ENCODE measurements at places on chromosomes 7 and 10.
A peak's percentile ranks its signal among the peaks of the same experiment; 100 is the strongest.

GRCh38 chr7:92824450-92824849 is 11.9 kb downstream of the CDK6 start:
- DNase-seq, result no peak

DNA sequence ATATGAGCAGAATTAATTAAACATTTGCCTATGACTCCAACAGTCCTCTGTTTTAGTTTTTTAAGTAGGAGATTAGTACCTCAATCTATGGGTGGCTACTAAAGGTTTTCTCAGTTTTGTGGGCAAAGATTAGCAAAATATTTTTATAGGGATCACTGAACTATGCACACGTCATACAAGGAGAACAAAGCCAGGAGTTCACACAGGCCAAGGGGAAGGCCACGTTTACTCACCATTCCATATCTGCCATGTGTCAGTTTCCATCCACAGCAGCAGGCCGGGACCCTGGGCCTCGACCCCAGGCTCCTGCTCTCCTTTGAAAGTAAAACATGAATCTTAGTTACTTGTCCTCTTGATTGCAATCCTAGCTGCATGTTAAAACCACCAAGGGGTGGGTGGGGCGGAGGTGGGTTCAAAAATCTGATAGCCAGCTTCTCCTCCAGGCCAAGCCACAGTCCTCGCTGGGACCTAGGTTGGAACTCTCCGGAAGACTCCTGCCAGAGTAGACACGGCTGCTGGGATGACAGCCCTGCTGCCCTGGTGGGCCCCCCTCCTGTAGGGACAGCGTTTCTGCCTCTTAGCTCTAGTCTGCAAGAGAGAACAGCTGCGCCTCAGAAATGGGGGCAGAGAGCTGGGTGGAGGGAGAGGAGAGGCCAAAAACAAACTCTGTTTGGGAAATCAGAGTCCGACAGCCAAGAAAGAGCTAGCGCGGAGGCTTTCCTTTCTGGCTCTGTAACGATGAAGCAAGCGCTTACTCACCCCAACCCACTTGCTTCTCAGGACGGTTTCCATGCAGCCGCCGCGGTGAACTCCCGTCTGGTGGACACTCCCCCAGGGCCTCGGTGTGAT is 35.6 kb downstream of the PITRM1 start:
- no peak for DNase-seq

GRCh38 chr10:5971886-5972285 is 5.5 kb downstream of the IL15RA start:
- DNase-seq, result no peak

- no peak for DNase-seq
Measured at GRCh38 chr10:77007834-77008233, 629.8 kb downstream of the KCNMA1 start.

DNA sequence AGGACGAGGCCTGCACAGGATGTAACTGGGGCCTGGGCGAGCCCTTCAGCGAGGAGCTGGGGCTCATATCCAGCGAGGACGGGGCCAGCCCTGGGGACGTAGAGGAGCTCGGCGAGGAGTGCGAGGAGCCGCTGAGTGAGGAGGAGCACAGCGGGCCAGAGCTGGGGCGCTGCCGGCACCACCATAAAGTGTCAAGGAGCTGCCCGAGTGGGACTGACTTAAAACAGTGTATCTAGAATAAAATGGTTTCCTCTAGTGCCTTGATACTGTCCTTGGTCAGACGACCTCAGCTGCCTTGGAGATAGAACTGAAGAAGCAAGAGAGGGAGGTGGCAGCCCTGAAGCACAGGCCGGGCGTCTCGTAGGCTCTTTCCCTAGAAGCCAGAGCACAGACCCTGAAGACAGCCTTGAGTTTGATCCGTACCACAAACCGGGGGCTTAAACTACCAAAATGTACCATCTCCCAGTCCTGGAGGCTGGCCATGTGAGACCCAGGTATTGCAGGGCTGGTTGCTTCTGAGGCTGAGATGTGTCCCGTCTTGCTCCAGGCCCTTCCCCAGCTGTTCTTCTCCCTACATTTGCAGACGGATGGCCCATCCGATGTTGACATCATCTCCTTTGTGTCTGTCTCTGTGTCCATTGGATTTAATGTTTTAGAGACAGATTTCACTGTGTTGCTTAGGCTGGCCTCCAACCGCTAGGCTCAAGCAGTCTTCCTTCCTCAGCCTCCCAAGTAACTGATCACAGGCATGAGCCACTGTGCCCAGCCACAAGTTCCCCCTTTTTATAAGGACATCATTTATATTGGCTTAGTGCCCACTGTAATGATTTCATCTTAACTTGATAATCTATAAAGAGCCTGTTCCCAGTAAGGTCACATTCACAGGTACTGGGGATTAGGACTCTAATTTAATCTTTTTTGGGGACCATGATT is 35.8 kb downstream of the DNAJB6 start:
- DNase-seq, result no peak

GRCh38 chr10:16996530-16996964 is 133.1 kb downstream of the CUBN start:
- DNase-seq, result no peak

DNA sequence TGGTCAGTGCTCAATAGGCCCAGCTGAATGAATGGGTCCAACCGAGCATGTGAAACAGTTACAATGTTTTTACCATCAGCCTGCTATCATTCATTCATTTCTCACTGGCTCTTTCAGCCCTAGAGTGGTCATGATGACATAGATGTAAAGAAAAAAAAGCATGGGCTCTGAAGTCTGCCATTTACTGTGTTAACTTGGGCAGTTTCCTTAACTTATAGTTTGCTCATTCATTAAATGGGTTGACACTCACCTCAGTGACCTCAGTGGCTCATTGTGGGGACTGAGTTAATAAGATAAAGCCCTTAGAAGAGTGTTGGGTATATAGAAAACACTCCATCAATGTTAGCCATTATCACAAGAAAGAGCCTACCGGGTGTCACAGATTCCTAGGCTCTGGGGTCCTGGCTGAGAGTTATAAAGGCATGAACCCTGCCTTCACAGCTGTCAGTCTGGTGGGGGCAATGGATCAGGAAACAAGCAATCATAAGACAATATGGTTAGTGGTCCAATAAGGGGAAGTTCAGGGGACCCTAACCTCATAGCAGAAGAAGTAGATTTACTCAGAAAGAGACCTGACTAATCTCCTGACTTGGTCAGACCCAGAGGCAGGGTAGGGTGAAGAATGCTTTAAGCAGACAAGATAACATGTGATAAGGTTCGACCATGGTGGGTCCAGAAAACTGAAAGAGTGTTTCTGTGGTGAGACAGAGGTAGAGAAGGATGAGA is 29.7 kb upstream of the GPAM start:
- no peak for DNase-seq

- DNase-seq, result no peak
Measured at GRCh38 chr7:157703534-157704195, 366.9 kb downstream of the DNAJB6 start.

DNA sequence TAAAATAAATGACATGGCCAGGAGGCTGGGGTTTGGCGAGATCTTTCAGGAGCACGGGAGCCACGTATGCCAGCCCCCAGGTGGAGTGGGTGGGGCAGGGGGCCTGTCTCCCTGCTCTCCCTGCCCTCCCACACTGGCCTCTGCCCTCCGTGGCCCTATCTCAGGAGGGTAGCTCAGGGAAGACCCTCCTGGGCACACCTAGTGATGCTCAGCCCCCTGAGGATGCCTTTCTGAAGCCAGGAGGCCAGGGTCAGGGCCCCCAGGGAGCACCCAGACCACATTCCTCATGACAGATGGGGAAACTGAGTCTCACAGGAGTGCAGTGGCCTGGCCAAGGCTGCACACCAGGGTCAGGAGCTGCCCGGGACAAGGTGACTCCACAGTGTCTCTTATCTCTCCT is 223.4 kb downstream of the ELFN1 start:
- no peak for DNase-seq

DNA sequence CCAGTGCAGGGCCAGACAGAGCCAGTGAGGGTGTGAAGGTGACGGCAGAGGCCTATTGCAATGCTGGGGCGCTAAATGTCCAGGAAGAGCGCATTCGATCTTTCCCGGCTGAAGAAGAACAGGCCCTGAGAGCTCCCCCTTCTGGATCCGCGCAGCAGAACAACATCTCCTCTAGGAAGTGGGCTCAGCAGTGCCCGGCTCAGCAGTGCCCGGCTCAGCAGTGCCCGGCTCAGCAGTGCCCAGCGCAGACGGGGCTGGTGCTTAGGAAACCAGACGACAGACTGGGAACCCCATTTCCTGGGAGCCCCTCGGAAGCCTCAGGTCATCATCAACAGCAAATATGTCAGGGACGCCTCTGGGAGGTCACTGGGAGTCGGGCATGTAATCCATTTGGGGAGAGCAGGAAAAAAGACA is 4.7 kb upstream of the NOS3 start:
- peak; percentile 33 for DNase-seq

GRCh38 chr10:112949875-112950507 is at the start of gene TCF7L2:
Gene TCF7L2 (plus strand): TSS chr10:112950247. CDS start chr10:112950757, 510 bp downstream.
- DNase-seq, result peak; percentile 85

GRCh38 chr10:15703151-15703880 is 16.4 kb downstream of the ITGA8 start:
- DNase-seq, result no peak

GRCh38 chr7:70480927-70481569 is 650.9 kb upstream of the GALNT17 start:
- no peak for DNase-seq

- DNase-seq, result no peak
Measured at GRCh38 chr10:100889546-100889945, 23.2 kb upstream of the SLF2 start.

DNA sequence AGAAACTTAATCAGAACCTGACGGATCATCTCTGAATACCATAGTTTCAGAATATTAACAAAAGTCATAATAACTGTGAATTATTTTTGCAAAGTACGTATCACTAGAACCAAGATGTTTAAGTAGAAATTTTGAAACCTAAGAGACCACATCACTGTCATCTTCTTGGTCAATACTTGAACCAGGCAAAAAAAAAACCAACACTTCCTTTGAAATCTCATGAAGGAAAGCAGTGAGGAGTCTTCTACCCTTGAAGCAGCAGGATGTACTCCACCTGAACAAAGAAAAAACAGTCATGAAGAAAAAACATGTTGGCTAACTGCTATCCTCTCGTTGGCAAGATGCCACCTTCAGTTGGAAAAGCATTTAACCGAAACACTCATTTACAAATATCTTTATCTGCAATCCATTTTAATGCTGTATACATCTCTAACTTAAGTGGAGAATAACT is 82.4 kb downstream of the SRPK2 start:
- no peak for DNase-seq

DNA sequence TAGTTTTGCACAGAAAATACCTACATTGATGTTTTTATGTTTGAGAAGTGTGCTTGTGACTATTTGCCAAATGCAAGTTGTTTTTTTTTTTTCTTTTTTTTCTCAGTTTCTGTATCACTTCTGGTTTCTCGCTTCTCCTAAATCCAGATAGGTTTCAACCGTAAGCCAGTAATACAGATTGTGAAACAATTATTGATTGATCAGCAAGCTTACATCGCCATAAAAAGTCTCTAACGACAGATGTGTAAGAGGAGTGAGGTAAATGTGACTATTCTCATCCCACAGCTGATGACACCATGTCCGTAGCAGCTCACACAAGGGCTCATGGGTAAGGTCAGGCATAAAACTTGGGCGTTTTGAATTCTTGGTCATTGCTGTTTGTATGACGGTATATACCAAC is 202.8 kb upstream of the AKR1E2 start:
- no peak for DNase-seq

- DNase-seq, result no peak
Measured at GRCh38 chr7:88965371-88965770, 169.8 kb upstream of the TEX47 start.

DNA sequence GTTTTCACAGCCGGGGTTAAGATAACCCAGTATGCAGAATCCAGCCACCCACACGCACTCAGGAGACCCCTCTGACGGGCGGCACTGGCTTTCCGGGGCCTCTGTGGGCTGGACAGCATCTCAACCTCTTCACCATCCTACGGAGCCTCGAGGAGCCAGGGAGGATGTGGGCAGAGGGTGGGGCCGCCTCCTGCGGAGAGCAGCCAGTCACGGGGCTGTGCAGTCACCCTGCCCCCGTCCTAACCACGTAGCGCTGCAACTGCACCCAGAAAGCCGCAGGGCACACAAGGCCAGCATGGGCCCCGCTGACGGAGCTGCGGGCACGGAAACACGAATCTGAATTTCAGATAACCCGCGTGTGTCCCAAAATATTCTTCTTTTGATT is 270.3 kb downstream of the ELFN1 start:
- no peak for DNase-seq

DNA sequence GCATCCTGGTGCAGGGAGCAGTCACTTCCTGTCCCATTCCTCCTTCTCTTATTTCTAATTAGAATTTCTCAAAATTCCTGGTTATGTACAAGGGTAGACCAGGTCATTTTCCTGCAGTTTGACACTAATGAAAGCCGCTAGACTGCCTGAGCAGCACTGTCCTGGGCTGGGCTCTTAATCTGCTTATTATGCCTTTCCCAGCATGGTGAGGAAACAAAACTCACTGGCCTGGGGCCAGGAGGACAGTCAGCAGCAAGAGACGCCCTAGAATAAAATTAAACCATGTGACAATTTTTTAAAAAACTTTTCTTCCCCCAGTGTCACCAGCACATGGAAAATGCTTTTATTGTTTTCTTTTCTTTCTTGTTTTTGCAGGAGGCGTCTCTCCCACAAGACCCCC is 647.5 kb downstream of the TYW1 start:
- DNase-seq, result no peak

DNA sequence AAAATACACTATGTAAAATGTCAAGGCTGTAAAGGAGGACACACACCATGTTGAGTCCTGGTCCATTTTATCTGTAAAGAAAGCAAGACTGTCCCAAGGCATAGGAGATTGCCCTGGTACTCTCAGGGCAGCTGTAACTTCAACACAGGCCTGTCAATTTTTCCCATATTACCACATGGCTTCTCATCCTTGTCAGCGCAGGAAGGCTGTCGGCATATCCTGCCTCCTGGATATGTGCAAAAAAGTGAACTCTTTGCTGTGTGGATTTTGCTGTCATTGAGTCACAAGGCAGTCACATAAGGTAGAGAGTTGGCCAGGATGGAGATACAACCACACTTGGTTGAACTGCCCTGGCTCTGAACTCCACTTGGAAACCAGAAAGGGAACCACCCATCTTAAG is 8.7 kb downstream of the DUSP5 start:
- DNase-seq, result no peak

- DNase-seq, result no peak
Measured at GRCh38 chr10:86301971-86302370, 64.6 kb downstream of the GRID1 start.

GRCh38 chr10:49107111-49107886 is 8.0 kb downstream of the VSTM4 start:
- no peak for DNase-seq

DNA sequence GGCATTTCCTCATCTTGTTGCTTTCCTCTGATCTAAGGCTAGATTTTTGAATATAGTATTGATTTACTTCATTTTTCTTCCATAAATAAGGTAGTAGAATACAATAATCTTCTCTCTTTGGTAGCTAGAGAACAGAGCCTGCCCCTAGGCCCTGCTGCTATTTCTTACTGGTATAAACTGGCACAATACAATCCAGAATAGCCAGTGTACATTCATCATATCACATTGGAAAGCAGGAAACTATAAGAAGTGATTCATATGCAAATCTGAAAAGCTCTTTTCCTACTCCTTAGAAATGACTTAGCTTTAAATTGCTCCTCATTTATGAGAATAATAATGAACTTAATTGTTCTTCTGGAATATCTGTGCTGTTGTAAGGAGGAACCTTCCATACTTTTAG is 100.2 kb downstream of the KCND2 start:
- no peak for DNase-seq

Measured in HTR-8/SVneo (cell line).